Caudate nucleus (tissue), 63 donors: ENCODE measurements at places on chromosomes 4 and X.

DNA sequence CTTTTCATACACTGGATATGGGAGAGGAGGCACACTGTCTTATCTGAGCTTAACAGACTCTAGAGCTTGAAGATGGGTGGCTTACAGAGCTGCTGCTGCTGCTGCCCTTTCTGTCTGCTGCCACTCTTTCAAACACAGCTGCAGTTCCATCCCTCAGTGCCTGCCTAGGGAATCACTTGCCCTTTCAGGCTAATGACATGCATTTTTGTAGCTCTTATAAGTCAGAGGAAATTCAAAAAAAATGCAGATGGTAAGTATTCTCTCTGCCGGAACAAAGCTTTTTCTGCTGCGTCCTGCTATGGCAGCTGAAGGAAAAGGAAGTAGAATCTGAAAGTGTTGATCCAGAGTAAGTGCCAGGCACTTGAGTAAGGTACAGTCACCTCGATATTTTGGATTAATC lies 460.4 kb upstream of the DIAPH2 start:
- no peak for DNase-seq

DNA sequence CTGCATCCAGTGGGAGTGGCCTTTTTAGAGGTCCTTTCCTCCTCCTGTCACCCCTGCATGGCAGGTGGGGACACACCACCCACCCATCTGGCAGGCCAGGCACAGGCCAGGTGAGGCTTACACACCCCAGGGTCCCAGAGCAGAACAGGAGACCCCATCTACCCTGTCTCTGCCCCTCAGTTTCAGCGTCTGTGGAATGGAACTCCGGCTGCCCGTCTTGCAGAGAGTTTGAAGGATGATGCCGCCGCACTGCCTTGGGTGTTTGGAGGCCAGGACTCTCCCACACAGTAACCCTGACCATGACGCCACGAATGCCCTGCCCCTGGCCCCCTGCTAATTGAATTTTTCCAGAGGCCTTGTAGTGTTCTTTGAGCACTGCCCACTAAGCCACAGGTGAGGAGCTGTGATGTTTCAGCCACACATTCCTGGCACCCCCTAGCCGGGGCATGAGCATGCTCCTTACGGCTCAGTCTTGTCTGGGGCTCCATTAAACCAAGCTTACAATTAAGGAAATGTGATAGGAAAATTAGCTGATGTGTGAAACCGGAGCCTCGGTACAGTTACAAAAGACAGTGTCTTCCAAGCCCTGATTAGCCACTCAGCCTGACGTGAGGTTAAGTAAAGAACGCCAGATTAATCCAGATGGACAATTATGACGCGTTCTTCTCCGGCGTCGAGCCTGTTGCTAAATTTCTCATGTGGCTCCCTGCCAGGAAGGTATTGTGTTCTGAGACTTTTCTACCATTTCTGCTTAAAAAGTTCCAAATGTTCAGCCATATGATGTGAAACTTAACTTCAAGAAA lies 39.3 kb downstream of the HMX1 start:
- DNase-seq: no peak

GRCh38 chr4:141871086-141871770 lies 234.8 kb downstream of the IL15 start:
- no peak for DNase-seq

- DNase-seq: no peak
Observed at GRCh38 chr4:74061430-74061829, 22.9 kb upstream of the CXCL3 start.

DNA sequence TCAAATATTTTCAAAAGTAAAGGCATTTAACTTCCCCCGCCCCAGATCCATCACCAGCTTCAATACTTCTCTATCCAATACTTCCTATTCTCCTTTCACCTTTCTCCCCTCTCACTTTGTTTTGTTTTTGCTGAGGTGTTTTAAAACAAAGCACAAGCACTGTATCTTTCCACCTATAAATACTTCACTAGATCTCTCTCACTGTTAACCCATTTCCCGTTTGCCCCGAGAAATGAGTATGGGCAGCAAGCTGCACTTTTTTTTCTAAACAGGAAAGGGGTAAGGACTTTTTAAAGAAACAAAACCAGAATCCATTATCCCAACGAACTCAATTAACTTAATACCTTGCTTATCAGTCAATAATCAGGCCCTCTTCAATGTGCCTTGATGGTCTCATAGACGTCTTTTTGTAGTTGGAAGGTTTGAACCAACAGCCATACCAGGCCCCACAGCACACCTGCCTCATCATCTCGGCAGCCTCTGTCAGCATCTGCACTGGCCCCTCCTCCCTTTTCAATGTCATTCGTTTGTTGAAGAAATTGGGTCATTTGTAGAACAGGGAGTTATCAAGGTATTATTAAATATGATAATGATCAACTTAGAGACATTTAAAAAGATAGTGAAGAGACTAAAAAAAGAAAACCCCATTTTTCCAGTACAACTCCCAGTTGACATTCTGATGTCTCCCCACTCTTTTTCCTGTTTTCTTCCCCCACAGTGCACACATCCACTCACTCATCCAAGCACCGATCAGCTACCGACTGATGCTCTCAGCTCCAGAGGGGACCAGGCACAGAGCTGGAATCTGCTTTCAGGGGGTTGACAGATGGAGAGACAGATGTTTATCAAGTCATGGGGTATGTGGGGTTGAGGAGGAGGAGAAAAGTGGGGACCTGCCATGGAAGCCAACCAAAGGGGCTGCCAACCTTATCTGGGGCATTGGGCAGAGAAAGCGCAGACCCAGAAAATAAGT lies 25.8 kb downstream of the CRMP1 start:
- no peak for DNase-seq

GRCh38 chr4:170414961-170415360 lies 325.2 kb upstream of the AADAT start:
- no peak for DNase-seq

GRCh38 chr4:2789351-2789750 lies 3.5 kb upstream of the SH3BP2 start:
- DNase-seq: no peak

DNA sequence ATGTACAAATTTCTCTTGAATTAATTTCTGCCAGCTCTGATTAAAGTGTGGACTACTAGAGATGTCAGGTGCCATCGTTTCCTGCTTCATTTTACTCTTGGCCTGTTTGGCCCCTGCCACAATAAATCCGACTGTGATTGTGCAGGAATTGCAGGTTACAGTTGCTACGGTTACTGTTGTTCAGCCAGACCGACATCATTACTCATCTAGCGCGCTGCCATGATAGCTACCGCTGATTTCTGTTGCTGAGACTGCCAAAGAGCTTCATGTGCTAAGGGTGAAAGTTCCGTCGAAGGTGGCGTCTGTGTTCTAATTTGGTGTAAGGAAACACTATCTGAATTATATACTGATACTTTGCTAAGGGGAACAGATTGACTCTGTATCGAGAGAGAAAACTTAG lies 22.1 kb downstream of the SLIT2 start:
- no peak for DNase-seq

- DNase-seq: no peak
Observed at GRCh38 chrX:3442691-3443090, 96.2 kb upstream of the MXRA5 start.

GRCh38 chrX:24777660-24778059 lies 83.9 kb downstream of the POLA1 start:
- no peak for DNase-seq
